ENCODE measurements at places on chromosomes 12 and 14. TPM values are rescaled to one million over a fixed set of nuclear protein-coding genes. Genes with fewer than 3 reads are reported as not detected.

CCND2 gene
- total RNA-seq: 369 TPM

SETD1B gene
- 13.7 TPM for total RNA-seq

ARHGDIB gene
- total RNA-seq: 912 TPM

DIO2 gene
- not detected for total RNA-seq

KLRC1 gene
- total RNA-seq: 0.21 TPM

TIGAR gene
- 8.4 TPM for total RNA-seq

SLC38A4 gene
- not detected for total RNA-seq

DNA sequence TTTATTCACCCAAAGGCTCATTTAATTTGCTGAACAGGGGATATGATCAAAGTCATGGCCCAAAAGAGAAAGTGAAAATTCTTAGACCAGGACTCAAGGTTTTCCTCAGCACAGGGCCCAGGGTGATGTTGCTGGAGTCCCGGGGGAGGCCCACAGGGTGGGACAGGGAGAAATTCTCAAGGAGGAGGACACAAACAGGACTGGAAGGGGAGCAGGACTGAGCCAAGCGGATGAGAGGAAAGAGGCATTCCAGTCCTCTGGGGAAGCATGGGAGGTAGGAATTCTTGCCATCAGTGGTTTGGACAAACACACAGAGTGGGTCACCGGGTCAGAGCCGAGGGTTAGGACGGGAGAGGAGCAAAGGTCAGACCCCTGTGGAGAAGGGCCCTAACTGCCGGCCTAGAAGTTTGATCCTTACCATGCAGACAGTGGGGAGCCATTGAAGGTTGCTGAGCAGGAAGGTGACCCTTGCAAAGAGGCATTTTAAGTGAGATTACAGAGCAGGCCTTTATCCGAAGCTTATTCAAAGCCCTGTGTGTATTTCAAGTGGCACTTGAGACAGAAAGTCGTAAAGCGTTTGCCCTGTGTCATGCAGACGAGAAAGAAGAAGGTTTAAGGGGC lies 68.4 kb upstream of the PTGR2 start:
- DNase-seq: no peak

DNA sequence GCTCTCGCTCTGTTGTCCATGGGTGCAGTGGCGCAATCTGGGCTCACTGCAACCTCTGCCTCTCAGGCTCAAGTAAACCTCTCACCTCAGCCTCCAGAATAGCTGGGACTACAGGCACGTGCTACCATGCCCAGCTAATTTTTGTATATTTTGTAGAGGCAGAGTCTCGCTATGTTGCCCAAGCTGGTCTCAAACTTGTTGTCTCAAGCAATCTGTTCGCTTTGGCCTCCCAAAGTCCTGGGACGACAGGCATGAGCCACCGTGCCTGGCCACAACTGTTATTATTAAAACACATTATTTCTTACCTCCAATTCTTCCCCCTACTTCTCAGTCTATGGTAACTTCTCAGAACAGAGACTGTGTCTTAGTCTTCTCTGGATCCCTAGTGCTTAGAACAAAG lies 143.3 kb downstream of the DICER1 start:
- no peak for DNase-seq

DNA sequence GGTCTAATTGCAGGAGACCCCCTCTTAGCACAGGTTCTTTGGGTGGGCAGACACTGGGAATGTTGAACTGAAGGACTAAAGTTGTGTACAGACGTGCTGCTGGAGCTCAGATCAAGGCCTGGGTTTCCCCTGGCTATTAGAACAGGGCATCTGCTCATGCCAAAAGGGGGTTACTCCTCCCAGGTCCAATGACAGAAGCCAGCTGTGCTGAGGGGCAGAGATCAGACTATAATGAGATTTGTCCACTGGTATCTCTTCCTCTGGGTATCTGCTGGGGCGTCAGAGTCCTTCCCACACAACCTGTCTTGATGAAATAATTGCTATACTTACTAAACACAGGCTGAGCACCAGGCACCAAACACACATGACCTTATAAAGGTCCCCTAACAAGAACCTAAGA lies 42.6 kb downstream of the LTBP2 start:
- DNase-seq: no peak

DNA sequence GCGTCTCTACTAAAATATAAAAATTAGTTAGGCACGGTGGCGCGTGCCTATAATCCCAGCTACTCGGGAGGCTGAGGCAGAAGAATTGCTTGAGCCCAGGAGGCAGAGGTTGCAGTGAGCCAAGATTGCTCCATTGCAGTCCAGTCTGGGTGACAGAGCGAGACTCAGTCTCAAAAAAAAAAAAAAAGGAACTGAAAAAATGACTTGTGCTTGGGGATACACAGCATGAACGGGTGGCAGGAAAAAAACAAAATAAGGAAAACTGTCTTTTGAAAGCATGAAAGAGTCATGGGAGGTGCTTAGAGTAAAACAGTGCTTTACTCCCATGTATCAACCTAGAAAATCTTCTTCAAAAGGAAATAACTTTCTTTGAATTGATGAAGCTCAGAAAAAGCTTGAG lies 80.8 kb downstream of the TMTC1 start:
- no peak for DNase-seq

DNA sequence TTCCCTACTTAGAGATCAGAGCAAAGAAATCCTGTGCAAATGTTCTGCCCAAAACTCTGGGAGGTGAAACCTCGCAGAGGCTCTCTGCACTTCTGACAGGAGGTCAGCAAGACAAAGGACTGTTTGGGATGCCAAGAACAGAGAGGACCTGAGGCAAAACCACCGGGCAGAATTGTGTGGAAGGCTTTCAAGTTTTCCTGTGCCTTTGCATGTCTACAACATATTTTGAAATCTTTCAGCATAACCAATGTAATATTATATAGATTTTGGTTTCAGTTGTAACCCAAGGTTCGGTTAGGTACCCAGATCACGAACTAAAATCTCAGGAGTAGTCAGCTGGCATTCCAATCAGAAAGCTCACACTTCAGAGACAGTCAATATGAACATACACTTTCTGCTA lies 99.4 kb upstream of the PLEKHA5 start:
- DNase-seq: no peak

DNA sequence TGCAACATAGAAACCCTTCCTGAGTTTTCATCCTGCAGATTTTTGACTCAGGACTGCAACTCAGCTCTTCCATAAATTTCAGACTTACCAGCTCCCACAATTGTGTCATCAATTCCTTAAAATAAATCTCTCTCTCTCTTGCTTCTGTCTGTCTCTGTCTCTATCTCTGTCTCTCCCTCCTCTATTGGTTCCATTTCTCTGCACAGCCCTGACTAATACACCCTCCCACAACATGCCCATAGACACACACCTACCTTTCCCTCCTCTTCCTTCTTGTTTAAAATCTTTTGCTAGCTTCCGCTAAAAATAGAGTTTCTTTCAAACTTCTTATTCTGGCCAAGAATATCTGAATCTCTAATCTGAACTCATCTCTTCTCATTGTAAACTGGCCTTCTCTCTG lies 22.9 kb upstream of the PTHLH start:
- no peak for DNase-seq

DNA sequence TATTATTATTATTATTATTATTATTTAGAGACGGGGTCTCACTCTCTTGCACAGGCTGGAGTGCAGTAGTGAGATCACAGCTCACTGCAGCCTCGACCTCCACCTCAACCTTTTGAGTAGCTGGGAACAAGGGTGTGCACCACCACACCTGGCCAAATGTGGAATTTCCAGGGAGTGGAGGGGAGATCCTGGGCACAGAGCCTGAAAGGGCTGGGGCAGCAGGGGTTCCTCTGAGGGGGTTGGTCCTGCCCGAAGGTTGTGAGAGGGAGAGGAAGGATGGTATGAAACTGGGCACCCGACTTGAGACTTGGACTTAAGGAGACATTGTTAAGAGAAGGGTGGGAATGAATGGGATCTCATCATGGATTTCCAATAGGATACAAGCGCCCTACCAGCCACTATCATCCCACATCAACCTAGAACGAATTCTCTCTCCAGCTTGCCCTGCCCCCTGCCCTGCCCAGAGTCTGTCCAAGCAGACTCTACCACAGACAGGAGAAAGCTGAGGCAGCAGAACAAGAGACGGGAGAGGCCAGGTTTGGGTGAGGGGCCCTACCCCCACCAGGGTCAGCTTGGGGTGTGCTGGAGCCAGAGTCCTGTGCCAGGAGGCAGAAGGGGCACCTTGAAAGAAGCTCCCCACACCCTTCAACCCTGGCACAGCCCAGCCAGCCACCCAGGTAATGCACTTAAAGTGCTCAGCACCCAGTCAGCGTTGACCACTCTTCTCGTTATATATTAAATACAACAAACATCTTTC lies 2.4 kb upstream of the DYNC1H1 start:
- DNase-seq: no peak

DNA sequence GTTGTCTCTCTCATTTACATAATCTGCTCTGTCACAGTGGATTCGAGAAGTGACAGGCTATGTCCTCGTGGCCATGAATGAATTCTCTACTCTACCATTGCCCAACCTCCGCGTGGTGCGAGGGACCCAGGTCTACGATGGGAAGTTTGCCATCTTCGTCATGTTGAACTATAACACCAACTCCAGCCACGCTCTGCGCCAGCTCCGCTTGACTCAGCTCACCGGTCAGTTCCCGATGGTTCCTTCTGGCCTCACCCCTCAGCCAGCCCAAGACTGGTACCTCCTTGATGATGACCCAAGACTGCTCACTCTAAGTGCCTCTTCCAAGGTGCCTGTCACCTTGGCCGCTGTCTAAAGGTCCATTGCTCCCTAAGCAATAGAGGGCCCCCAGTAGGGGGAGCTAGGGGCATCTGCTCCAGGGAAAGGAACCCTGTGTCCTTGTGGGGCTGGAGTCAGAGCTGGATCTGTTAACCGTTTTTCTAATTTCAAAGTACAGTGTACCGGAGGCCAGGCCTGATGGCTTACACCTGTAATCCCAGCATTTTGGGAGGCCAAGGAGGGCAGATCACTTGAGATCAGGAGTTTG lies 5.1 kb downstream of the ERBB3 start:
- peak; percentile 66 for DNase-seq

- no peak for DNase-seq
These were observed 490.8 kb downstream of the SOX5 start for GRCh38 chr12:23458640-23459039.

GRCh38 chr12:106078358-106079010 lies 60.3 kb downstream of the NUAK1 start:
- no peak for DNase-seq

GRCh38 chr12:82880442-82880901 lies 193.8 kb downstream of the TMTC2 start:
- DNase-seq: no peak

- no peak for DNase-seq
These were observed 25.1 kb downstream of the KCNC2 start for GRCh38 chr12:75184516-75184915.

GRCh38 chr14:100325231-100325632 lies 2.1 kb downstream of the SLC25A47 start:
- DNase-seq: no peak

- DNase-seq: no peak
These were observed 61.0 kb downstream of the SRGAP1 start for GRCh38 chr12:63905544-63905943.

- peak; percentile 76 for DNase-seq
These were observed 63.9 kb upstream of the PTGR2 start for GRCh38 chr14:73787486-73788316.

DNA sequence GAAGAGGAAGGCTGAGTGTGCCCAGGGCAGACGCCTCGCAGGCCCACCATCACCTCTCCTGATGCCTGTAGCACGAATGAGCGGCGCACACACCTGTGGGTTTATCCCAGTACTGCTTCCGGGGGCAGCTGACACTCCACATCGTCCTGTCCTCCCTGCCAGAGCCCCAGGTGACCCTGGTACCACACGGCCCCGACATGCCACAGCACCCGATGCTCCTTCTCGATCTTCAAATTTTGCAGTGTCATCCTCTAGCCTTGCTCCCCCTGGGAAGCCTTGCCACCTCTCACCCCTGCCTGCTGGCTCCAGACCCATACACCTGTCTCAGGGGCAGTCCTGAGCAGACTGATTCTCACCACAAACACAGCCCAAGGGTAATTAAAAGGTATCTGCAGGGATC lies 40.6 kb downstream of the ANO2 start:
- DNase-seq: no peak

- no peak for DNase-seq
These were observed 7.9 kb upstream of the POU6F1 start for GRCh38 chr12:51225771-51226170.

DNA sequence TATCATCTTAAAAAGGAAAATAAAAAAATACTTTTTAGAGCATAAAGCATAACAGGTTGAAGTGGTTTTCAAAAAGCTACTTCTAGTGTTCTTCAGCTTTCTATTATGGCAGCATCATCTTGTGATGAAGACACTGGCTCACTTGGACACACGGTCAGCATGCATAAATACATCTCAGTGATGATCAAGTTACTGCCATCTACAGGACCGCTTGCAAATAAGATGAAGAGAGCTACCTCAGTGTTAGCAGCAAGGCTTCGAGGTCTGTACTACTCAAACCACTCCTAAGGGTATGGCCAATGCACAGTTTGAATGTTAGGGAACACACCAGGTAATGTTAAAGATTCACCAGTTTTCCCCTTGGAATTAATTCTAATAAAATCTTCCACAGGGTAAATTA lies 58.8 kb downstream of the GALC start:
- no peak for DNase-seq

DNA sequence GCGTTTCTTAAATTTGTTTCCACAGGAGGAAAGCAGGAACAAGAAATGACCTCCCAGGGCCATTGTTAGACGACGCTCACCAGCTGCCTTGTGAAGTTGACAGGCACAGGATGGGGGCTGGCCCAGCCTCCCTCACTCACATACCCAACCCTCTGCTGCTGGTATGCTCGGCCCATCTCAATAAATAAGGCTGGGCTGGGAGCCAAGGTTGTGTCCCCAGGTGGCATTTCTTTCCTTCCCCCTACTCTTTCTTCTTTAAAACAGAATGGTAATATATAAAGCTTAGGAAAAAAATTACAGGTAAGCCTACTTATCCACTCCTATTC lies 93.0 kb downstream of the ACTN1 start:
- no peak for DNase-seq

All from activated CD4-positive, alpha-beta T cell treated with anti-CD3 and anti-CD28 coated beads for 36 hours (primary cell).